Activated T-helper 9 cell treated with anti-CD3 and anti-CD28 coated beads, Interleukin-2, amount 50 U/mL, for 16 hours (primary cell): ENCODE measurements at places on chromosomes 13 and 19.

DNA sequence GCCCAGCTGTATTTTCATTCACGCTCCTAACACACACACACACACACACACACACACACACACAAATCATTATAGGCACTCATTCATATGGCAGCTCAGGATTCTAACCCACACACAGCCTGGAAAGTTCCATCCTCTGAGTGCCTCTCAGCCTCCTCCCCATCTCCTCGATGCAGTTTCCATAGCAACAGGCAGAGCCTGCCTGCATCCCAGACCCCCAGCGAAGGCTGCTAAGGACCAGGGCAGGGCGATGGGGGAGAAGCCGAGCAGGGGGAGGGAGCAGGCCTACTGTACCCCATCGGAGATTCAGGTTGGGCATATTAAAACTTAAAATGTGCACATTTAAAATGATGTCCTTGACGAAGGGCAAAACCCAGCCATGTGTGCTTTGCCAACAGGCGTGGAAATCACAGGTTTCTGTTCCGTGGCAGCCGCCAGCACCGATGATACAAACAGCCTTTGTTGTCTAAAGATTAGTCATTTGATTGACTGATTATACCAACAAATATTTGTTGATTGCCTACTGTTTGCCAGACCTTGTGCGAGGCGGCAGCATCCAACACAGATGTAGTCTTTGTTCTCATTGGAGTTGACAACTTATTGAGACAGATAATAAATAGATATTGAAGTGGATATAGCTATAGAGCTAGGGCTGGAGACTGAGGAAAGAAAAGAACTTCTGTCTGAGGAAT lies 43.8 kb upstream of the USP29 start:
- DNase-seq, result no peak

DNA sequence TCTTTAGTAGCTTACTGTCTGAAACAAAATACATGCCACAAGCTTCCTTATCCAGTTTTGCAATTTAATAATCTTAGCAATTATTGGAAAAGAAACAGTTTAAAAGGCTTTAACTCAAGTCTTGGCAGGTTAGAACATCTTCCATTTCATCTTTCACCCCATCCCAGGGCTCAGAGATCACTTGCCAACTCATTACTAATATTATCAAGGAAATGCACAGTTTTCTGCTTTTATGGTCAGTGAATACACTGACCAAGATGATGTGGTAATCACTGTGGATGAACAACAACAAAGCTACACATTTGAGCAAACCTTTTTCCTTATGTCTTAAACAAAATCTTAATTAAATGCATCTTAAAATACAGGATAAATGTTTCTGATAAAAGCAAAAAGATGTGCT lies 48.0 kb upstream of the ITM2B start:
- no peak for DNase-seq

DNA sequence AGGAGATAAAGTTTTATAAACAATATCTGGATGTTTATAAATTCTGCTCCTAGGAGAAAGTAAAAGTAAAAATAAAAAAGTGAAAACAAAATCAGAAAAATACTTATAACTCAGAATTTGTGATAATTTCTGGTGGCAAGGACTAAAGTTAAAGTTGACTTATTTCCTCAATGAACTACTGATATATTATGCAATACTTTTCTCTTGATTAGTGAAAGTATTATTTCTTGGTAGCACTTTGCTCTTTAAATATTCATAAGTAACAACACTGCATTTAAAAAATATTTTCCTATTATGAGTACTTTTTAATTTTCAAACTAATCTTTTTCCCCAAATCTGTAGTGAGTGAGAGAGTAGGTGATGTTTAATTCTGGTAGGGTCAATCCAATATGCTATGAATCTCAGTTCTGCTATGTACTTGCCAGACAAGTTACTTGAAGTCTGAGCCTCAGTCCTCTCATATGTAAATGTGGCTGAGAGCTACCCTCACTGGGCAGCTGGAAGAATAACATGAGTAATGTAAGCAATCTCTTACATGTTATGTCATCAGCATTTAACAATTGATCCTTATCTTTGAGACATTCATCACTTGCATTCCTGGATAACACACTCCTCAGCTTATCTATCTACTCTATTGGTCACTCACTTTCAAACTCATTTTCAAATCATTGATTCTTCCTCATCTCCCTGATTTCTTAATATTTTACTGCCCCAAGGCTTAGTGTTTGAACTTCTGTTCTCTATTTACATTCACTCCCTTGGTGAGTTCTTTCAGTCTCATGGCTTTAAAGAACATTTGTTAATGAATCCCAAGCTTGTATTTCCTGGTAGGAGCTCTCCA lies 239.0 kb downstream of the RGCC start:
- DNase-seq, result no peak

DNA sequence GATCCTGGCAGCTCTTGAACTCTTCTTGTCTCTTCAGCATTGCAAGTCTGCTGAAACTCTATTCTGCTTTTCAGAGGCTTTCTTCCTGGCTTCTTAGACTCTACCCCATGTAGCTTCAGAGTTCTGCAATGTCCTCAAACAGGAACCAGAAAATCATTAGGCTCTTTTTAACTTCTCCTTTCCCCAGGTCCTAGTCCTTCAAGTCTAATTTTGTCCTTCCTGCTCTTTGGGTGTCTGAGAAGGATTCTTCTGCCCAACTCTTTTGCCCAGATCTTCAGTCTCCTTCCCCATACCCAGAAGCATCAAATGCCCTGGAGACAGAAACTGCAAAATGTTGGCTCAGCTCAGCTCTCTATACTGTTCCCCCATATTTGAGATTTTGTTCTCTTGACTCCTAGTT lies 50.0 kb upstream of the CALM3 start:
- no peak for DNase-seq

- no peak for DNase-seq
Observed at GRCh38 chr13:25982907-25983306, 68.9 kb downstream of the SHISA2 start.
